Stimulated activated CD8-positive, alpha-beta memory T cell treated with anti-CD3 and anti-CD28 coated beads, Interleukin-4, amount 100 ng/mL, for 1 hour (primary cell): ENCODE measurements at places on chromosomes 2 and 18.

DNA sequence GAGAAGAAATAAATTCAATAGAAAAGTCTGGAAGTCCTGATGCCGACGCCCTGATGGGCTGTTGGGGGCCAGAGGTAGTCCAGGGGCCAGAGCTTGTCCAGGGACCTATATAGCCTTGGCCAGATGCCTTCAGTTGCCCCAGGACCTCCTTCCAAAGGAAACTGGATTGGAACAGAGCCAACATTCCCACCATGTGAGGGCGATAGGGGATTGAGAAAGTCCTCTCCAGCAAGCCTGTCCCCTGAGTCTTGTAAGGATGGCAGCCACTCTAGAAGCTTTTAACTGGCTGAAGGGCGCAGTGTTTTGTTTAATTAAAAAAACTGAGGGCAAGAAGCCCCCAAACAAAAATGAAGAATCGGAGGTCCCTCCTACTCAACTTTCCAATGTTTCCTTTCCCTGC lies 54.9 kb upstream of the CDCA7 start:
- no peak for DNase-seq

DNA sequence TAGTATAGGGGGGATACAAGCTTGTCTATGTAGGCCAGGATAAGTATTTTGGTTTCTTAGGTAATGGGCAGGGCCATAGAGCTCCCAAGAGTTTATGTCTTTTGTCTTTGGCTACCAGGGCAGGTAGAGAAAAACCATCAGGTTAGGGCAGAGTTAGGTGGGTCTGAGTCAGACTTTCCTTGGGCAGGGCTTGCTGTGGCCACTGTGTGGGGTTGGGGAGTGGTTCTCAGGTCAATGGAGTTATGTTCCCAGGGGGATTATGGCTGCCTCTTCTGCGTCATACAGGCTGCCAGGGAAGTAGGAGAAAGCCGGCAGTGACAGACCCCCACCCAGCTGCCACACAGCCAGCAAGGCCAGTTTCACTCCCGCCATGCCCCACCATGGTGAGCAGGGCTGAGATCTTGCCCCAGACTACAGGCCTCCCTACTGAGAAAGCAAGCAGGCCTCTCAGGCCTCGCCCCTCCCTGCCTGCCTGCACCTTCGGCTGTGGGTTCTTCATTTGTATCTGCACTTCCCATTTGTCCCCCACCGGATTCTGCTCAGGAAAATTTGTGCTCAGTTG lies 55.5 kb downstream of the RPIA start:
- no peak for DNase-seq

- DNase-seq, result no peak
Measured at GRCh38 chr2:15790326-15790725, 150.0 kb upstream of the MYCN start.

- no peak for DNase-seq
Measured at GRCh38 chr2:218127929-218128455, 2.2 kb downstream of the CXCR2 start.

GRCh38 chr2:200781616-200782015 lies 30.1 kb upstream of the BZW1 start:
- DNase-seq, result no peak

DNA sequence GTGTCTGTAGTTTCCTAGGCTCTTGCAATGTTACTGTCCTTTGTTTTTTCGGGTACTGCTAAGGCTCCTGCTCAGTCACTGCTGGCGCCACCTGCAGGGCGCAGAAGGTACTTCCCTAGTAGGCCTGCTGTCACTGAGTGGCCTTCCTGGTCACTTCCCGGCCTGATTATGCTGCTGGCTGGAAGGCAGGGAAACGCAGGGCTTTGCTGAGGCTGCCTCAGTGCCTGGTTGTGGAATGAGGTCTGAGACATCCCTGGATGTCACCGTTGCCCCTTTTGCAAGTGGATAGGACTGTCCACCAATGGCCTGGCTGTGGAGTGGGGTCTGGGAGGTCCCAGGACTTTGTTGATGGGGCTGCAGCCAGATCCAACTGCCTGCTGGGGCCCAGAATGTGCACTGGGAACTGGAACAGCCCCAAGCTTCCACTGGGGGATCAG lies 13.1 kb downstream of the DAW1 start:
- DNase-seq, result no peak

DNA sequence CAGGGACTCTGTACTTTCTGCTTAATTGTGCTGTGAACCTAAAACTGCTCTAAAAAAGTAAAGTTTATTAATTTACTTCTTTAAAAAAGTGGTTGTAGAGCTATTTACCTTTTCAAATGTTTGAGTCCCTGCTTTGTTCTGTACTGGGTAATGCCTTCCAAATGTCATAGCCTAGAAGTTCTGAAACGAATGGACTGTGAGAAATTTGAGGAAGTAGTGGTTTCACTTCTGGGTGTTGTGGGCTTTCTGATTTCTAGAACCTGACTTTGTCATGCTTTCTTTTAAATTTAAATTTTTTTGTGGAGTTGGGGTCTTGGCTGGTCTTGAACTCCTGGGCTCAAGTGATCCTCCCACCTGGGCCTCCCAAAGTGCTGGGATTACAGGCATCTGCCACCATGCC lies 44.6 kb downstream of the SMAD4 start:
- no peak for DNase-seq

DNA sequence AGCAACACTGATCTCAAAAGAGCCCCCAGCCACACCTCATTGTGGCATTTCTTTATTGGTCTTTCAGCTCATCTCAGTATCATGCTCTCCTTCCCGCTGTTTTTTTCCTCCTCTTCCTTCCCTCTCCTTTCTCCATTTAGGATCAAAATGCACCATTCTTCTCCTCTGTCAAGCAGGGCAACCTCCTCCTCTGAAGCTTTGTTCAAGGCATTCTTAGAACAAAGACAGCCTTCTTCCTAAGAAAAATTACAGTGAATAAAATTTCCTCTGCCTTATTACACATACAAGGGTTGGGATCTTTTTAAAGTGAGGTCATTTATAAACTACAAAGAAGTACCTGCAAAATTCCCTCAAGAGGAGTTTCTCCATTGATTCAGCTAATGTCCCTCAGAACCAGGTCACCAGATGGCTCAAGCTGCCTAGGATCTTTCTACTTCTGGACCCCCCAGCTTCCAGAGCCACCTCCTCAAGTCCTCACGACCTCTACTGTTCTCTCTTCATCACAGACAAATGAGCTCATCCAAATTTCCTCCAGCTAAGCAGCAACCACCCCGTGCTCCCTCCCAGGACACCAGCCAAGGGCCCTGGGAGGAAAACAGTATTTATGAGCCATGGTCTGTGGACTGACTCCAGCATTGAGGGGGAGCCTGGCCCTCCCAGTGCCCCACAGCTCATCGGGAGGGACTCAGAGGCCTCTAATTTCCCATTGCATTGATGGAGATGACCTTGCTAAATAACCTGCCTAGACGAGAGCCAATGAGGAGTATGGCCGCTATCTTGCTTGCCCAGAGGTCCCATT lies 18.0 kb downstream of the SFXN5 start:
- DNase-seq, result no peak

DNA sequence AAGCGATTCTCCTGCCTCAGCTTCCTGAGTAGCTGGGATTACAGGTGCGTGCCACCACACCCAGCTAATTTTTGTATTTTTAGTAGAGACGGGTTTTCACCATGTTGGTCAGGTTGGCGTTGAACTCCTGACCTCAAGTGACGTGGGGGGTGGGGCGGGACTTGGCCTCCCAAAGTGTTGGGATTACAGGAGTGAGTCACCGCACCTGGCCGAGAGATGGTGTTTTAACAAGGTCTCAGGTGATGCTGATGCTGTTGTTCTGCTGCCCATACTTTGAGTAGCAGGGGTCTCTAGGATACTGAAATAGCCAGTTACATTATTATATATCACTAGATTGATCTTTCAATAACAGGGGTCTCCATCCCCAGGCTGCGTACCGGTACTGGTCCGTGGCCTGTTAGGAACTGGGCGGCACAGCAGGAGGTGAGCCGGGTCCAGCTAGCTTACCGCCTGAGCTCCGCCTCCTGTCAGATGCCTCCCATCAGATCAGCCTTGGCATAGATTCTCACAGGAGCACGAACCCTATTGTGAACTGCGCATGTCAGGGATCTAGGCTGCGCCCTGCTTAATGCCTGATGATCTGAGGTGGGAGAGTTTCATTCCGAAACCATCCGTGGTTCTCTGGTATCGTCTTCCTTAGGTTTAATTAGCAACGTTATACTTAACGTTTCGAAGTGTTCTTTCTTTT lies 48.3 kb upstream of the SLC38A11 start:
- no peak for DNase-seq

- no peak for DNase-seq
Measured at GRCh38 chr2:97911922-97912575, 83.7 kb downstream of the TMEM131 start.

DNA sequence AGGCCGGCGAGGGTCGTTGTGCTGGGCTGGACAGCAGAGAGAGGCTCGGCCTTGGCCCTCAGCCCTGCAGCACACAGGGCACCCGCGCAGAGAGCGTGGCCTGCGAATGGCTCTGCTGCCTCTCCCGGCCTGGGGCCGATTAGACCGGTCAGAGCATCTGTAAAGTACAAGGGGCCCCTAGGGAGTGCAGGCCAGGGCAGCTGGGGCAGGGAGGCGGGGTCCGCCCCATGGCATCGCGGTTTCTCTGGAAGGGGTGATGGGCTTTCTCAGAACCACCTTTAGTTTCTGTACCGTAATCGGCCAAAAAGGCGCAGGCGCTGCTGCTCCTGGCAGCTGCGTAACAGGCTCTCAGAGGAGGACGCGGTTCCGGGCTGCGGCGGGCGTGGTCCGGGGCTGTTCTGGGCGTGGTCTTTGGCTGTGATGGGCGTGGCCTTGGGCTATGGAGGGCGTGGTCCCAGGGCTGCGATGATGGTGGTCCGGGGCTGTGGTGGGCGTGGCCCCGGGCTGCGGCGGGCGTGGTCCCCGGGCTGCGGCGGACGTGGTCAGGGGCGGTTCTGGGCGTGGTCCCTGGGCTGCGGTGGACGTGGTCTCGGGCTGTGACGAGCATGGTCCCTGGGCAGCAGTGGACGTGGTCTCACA lies 1.5 kb upstream of the GPR148 start:
- peak; percentile 66 for DNase-seq

DNA sequence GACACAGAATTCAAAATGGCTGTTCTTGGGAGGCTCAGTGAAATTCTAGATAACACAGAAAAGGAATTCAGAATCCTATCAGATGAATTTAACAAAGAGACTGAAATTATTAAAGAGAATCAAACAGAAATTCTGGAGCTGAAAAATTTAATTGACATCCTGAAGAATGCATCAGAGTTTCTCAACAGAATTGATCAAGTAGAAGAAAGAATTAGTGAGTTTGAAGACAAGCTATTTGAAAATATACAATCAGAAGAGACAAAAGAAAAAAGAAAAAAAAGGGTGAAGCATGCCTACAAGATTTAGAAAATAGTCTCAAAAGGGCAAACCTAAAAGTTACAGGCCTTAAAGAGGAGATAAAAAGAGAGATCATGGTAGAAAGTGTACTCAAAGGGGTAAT lies 12.0 kb upstream of the RANBP2 start:
- DNase-seq, result no peak

GRCh38 chr18:55552526-55553189 lies 35.3 kb downstream of the TCF4 start:
- no peak for DNase-seq

DNA sequence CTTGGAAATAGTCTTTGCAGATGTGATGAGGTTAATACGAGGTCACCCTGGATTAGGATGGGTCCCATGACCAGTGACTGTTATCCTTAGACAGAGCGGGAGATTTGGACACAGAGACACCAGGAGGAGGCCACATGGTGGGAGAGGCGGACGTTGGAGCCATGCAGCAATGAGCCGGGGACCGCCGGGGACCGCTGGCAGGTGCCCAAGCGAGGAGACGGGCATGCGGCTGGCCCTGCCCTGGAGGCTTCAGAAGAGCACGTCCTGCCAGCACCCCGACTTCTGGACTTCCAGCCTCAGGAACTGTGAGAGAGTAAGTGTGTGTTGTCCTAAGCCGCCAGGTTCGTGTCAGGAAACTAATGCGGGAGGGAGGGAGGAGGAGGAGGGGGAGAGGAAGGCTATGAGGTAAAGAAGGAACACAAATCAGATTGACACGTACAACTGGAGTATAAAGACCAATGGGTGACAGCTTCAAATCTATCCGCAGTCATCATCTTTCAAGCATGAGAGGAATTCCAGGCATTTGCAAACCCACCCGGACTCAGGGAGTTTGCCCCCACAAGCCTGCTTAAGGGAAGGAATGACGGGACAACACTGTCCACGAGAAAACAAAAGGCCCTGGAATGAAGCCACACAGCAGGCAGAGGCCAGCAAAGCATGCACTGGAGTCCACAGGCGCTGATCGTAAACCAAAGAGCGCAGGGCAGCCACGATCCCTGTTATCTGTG lies 11.6 kb upstream of the BOK start:
- DNase-seq, result no peak

- DNase-seq, result no peak
Measured at GRCh38 chr2:158815658-158816057, 20.5 kb downstream of the DAPL1 start.

GRCh38 chr2:154699575-154699930 lies 1.1 kb downstream of the KCNJ3 start:
- no peak for DNase-seq

DNA sequence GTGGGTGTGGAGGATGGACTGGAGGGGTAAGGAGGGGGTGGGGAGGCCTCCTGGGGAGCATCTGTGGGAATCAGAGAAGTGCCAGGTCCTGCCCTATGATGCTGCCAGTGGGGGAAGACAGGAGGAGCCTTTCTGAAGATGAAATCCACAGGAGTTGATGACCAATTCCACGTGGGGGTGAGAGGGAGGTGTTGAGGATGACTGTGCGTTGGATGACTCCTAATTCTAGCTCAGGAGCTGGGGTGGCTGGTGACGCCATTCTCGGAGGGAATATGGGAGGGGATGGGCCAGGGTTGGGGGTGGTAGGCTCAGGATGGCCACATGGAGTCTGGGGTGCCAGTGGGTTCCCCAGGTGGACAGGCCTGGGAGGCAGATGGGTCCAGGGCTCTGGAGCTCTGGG lies 32.3 kb downstream of the EMX1 start:
- DNase-seq, result no peak

DNA sequence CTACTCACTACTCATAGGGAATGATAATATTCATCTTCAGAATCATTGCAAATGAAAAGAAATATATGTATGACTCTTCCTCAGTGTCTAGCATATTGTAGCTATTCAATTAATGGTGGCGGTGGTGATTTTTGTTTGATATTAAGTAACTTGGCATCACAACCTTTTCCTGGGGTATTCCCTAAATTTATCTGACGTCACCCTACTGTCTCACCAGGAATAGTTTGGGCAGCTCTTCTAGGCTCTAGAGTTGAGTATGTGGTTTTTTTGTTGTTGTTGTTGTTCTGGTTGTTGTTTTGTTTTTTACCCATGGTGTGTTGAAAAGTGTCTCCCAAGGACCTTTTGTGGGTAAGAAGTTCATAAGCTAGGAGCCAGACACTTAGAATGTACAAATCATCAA lies 1320.3 kb upstream of the LRRTM1 start:
- no peak for DNase-seq

DNA sequence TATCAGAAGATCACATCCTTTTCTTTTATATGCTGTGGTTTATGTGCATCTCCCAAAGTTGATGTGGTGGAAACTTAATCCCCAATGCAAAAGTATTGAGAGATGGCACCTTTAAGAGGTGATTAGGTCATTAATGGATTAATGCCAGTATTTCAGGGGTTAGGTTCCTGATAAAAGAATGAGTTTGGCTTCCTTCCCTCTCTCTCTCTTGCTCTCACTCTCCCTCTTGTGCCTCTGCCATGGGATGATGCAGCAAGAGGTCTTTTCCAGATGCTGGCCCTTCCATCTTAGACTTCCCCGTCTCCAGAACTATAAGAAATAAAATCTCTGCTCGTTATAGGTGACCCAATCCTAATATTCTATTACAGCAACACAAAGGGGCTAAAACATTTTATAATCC lies 85.0 kb downstream of the TTC27 start:
- DNase-seq, result no peak
